H1 (cell line): ENCODE measurements at places on chromosomes 1 and 21. TPM values are rescaled to one million over a fixed set of nuclear protein-coding genes. Genes with fewer than 3 reads are reported as not detected.
A peak's percentile ranks its signal among the peaks of the same experiment; 100 is the strongest.

DNA sequence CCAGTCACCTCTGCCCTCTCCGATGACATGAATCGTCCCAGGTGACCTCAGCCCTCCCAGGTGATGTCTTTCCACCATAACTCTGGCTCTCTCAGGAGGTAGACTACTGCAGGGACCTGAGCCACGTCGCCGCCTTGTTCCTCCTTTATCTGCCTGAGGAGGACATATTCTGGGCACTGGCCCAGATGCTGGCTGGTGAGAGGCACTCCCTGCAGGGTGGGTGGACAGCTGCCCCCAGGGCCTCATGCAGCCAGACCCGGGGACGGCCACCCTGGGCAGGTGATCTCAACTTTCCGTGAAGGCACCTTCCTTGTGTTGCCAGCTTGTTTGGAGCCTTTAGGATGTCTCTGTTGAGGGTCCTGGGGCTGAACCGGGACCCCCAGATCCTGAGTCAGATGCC is 13.9 kb upstream of the ZBTB17 start:
- DNase-seq, result no peak
- no peak overlapping the region for H3K27ac ChIP-seq
- no peak overlapping the region for H3K4me3 ChIP-seq
- H3K4me1 ChIP-seq, result no peaks in the 10 kb centered on the region

- no peaks in the 10 kb centered on the region for H3K36me3 ChIP-seq
- DNase-seq, result no peak
- no peaks in the 10 kb centered on the region for H3K4me1 ChIP-seq
Measured at GRCh38 chr1:109838838-109839240, 71.8 kb upstream of the CSF1 start.

FOXO6 gene
- total RNA-seq, result 3.0 and 3.8 TPM in 2 replicates

GRCh38 chr1:185297982-185298381 is 19.1 kb downstream of the IVNS1ABP start:
- no peak overlapping the region for H3K27ac ChIP-seq
- H3K36me3 ChIP-seq, result peaks cover 52% of the 10 kb centered on the region
- H3K27me3 ChIP-seq, result no peaks in the 10 kb centered on the region

MTARC2 gene
- 6.9 and 7.2 TPM in 2 replicates for total RNA-seq

DNA sequence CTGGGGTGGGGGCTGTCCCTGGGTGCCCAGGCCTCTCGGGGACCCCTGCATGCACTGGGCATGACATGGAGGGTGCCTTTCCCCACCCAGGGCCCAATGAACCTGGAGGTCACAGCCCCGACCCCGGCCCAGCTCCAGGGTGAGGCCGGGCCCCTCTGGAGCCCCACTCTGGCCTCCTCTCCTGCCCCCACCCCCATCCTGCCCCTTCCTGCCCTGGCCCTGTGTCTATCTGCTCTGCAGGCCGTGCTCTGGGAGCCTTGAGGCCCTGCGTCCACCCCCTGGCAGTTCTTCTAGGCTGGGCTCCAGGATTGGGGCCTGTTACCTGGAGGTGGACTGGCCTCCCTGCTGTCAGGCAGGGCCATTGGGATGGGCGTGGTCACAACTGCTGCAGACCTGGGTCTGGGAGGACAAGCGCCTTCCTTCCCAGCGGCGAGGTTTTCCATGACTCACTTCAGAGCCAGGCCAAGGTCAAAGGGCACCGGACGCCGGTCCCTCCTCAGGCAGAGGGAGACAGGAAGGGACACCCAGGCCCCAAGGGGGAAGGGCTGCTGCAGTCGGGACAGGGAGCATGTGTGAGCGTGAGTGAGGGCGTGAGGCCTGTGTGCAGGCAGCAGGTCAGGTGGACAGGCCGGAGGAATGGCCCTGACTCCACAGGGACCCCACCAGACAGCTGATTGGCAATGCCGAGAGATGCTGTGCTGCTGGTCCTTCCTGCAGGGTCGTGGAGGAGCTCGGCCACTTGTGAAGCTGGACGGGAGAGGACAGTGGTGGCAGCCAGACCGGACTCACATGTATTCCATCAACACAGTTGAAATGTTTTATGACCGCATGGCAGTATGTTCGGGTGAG is 31.1 kb upstream of the POFUT2 start:
- H3K4me1 ChIP-seq, result peaks cover 11% of the 10 kb centered on the region
- no peak overlapping the region for H3K4me3 ChIP-seq
- H3K36me3 ChIP-seq, result no peaks in the 10 kb centered on the region
- H3K27ac ChIP-seq, result no peak overlapping the region
- H3K27me3 ChIP-seq, result no peaks in the 10 kb centered on the region

SLAMF1 gene
- not detected in 2 replicates for total RNA-seq

DNA sequence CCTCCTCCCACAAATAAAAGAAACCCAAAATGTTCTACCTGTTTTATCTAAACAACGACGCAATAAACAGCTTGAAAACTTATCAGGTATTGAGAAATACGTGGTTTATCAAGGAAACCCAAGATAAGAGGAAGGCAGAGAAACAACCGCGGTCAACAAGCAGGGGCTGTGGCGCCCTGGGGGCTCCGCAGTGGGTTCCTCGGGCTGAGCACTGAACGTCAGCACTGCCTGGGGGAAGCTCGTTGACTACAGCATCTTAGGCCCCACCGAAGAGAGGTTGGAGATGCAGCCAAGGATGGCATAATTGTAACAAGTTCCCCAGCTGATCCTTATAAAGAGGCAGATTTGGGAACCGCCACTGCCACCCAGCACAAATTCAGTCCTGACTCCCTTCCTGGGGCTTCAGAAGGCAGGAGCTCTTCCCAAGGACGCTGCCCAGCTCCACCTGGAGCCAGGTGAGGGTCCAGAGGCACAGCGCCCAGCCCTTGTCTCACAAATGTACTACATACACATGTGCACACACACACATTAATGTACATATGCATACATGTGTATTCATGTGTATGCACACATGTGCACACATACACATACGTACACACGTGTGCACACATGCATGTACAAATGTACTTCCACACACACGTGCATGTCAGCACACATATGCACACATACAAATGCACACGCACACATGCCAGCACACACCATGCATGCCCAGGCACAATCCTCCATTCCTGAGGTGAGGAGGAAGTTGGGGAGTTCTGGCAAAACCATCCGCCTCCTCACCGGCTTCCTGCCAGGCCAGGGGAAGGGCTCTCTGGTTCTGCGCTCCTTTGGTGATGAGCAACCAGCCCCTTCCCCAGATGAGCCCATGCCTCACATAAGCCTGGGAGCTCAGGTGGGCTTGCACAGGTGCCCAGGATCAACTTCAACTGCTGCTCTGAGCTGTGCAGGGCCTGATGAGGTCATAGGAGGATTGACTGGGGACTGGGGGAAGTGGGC is 251.1 kb downstream of the NPHP4 start:
- no peaks in the 10 kb centered on the region for H3K4me1 ChIP-seq
- no peak overlapping the region for H3K27ac ChIP-seq
- no peak for DNase-seq

DNA sequence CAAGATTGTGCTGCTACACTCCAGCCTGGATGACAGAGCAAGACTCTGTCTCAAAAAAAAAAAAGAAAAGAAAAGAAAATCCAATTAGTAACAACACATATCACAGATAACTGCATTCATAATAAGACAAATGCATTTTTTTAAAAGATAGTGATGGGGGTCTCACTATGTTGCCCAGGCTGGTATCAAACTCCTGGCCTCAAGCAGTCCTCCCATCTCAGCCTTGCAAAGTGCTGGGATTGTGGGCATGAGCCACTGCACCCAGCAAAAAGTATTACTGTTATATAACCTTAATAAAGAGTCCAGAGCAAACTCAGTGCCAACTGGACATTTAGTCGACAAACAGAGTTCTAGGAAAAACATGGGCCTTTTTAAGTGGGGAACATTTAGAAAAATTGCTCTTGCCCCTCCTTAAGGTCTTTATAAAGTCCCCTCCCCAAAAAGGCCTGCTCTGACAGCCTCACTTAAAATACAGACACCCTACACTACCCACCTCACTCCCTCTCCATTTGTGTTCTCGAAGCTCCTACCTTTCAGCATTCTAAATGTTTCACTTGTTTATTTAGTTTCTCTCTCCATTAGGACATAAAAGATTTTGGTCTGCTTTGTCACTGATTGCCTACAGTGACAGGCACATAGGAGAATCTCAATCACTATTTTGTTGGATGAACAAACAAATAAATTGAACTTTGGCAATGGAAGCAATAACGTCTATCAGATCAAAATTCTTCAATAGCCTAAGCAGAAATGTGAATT is 7.5 kb downstream of the ABCB10 start:
- no peaks in the 10 kb centered on the region for H3K27me3 ChIP-seq
- H3K4me3 ChIP-seq, result no peak overlapping the region
- no peak overlapping the region for H3K27ac ChIP-seq
- H3K36me3 ChIP-seq, result peaks cover 4% of the 10 kb centered on the region; the same call in 1 of the 2 replicates

DNA sequence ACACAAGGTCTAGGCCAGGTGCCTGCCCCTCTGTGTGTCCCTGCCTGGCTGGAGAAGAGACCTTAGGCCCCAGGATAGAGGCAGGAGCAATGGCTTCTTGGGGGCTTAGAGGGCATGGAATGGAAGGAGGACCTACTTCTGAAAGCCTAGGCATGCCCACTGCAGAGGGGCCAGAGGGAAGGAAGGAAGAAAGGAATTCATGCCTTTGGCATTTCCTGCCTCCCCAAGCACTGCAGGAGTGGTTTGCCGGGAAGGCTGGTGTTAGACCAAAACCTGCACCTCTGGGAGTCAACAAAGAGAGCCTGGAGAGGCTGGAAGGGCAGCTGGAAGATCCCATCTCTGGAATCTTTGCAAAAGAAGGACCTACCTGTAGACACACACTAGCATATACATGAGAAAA is 50.7 kb upstream of the KCNE2 start:
- DNase-seq, result no peak
- no peak overlapping the region for H3K4me3 ChIP-seq
- H3K27me3 ChIP-seq, result no peaks in the 10 kb centered on the region; the same call in 1 of the 2 replicates
- H3K4me1 ChIP-seq, result no peaks in the 10 kb centered on the region

CCSAP gene
- 16.5 and 17.2 TPM in 2 replicates for total RNA-seq

GRCh38 chr1:154219541-154219940 is 1.2 kb upstream of the UBAP2L start:
- H3K4me3 ChIP-seq, result peak overlapping the region; percentile 96
- peaks cover 11% of the 10 kb centered on the region for H3K4me1 ChIP-seq
- H3K27ac ChIP-seq, result peak overlapping the region; percentile 99

DNA sequence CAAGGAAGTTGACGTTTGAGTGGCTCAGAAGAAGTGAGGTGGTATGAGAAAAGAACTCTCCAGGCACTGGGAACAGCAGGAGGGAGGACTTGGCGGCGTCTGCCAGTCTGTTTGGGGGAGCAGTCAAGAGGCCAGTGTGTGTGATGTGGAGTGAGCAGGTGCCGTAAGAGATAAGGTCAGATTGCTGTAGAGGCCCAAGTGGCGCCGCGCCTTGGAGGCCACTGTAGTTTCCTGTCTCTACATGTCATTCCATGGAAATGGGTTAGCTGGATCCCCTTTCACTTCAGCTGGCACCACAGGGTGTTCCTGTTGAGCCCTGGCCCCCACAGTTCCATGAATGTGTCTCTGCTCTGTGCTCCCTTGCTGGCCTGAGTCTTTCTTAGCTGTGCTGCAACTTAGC is 35.5 kb upstream of the PTPRF start:
- H3K4me3 ChIP-seq, result no peak overlapping the region
- no peaks in the 10 kb centered on the region for H3K27me3 ChIP-seq
- no peak overlapping the region for H3K27ac ChIP-seq
- H3K36me3 ChIP-seq, result no peaks in the 10 kb centered on the region

RNU1-4 gene
- total RNA-seq, result 1,303 and 1,497 TPM in 2 replicates

GRCh38 chr1:159987186-159987585 is 33.1 kb upstream of the SLAMF9 start:
- H3K27me3 ChIP-seq, result no peaks in the 10 kb centered on the region
- no peaks in the 10 kb centered on the region for H3K36me3 ChIP-seq
- DNase-seq, result peak; percentile 23
- no peaks in the 10 kb centered on the region for H3K4me1 ChIP-seq
- H3K4me3 ChIP-seq, result no peak overlapping the region

TACSTD2 gene
- total RNA-seq, result 0.76 and 0.88 TPM in 2 replicates

RCAN3 gene
- total RNA-seq, result 15.2 and 16.6 TPM in 2 replicates

GRCh38 chr21:44359396-44359795 is 6.0 kb downstream of the TRPM2 start:
- H3K27ac ChIP-seq, result no peak overlapping the region
- no peak for DNase-seq
- H3K36me3 ChIP-seq, result no peaks in the 10 kb centered on the region

- H3K4me3 ChIP-seq, result no peak overlapping the region
- H3K27me3 ChIP-seq, result no peaks in the 10 kb centered on the region
- no peak overlapping the region for H3K27ac ChIP-seq
- H3K36me3 ChIP-seq, result no peaks in the 10 kb centered on the region
- no peaks in the 10 kb centered on the region for H3K4me1 ChIP-seq
Measured at GRCh38 chr1:38891753-38892152, 10.4 kb upstream of the GJA9 start.

DNA sequence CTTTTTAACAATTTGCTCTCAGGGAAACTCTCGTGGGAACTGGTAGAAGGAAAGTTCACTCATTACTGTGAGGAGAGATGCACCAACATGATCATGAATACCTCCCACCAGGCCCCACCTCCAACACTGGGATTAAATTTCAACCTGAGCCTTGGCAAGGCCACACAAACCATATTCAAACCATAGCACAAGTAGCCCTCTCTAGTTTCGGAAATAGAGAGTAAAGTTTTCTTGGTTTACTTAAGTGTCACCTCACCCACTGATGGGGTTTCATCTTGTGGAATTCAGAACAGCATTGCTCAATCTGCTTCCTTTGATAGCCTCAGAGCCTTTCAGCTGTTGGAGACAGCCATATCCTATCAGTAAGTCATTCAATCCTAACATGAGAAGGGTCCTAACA is 25.5 kb upstream of the CCSAP start:
- H3K27me3 ChIP-seq, result no peaks in the 10 kb centered on the region; the same call in 1 of the 2 replicates
- peak; percentile 26 for DNase-seq
- H3K4me1 ChIP-seq, result no peaks in the 10 kb centered on the region
- H3K36me3 ChIP-seq, result no peaks in the 10 kb centered on the region
- no peak overlapping the region for H3K27ac ChIP-seq
- no peak overlapping the region for H3K4me3 ChIP-seq

TSPAN2 gene
- 13.0 and 14.2 TPM in 2 replicates for total RNA-seq

GRCh38 chr1:89037186-89037585 is 14.5 kb upstream of the GBP3 start:
- H3K4me1 ChIP-seq, result no peaks in the 10 kb centered on the region
- H3K4me3 ChIP-seq, result no peak overlapping the region
- no peaks in the 10 kb centered on the region for H3K36me3 ChIP-seq
- no peak for DNase-seq
- no peak overlapping the region for H3K27ac ChIP-seq
- H3K27me3 ChIP-seq, result no peaks in the 10 kb centered on the region

GRCh38 chr1:150810958-150811659 is 3.0 kb upstream of the CTSK start:
- no peak overlapping the region for H3K27ac ChIP-seq
- peaks cover 9% of the 10 kb centered on the region for H3K36me3 ChIP-seq
- H3K4me3 ChIP-seq, result no peak overlapping the region
- no peak for DNase-seq
- no peaks in the 10 kb centered on the region for H3K27me3 ChIP-seq

GJC2 gene
- 0.54 and 0.55 TPM in 2 replicates for total RNA-seq

OLIG2 gene
- total RNA-seq, result 0.11 TPM in 1 of 2 replicates, not detected in the other

CYP2J2 gene
- 2.1 and 2.2 TPM in 2 replicates for total RNA-seq

DOP1B gene
- total RNA-seq, result 9.9 and 10.6 TPM in 2 replicates

- H3K36me3 ChIP-seq, result no peaks in the 10 kb centered on the region
- H3K27me3 ChIP-seq, result no peaks in the 10 kb centered on the region
- no peak overlapping the region for H3K4me3 ChIP-seq
- H3K4me1 ChIP-seq, result peaks cover 2% of the 10 kb centered on the region
- H3K27ac ChIP-seq, result no peak overlapping the region
Measured at GRCh38 chr1:4171480-4172450, 271.7 kb upstream of the C1orf174 start.

OR2L8 gene
- total RNA-seq, result not detected in 2 replicates

GRCh38 chr21:42039470-42039901 is 29.3 kb upstream of the ZBTB21 start:
- DNase-seq, result no peak
- no peaks in the 10 kb centered on the region for H3K36me3 ChIP-seq
- no peak overlapping the region for H3K27ac ChIP-seq

- H3K36me3 ChIP-seq, result no peaks in the 10 kb centered on the region
- peaks cover 14% of the 10 kb centered on the region for H3K4me1 ChIP-seq
- H3K27me3 ChIP-seq, result no peaks in the 10 kb centered on the region
- H3K27ac ChIP-seq, result peak overlapping the region; percentile 57; the same call in 1 of the 2 replicates
Measured at GRCh38 chr1:27306892-27307761, 14.8 kb upstream of the TMEM222 start.
